ENCODE measurements at places on chromosomes 12 and 14. TPM values are rescaled to one million over a fixed set of nuclear protein-coding genes. Genes with fewer than 3 reads are reported as not detected.

Gene TSPAN31
- total RNA-seq = 19.4 TPM

Gene PPP1R13B
- 11.7 TPM for total RNA-seq

Gene NEUROD4
- total RNA-seq = not detected

Gene PTGER2
- 117 TPM for total RNA-seq

Gene IRAK3
- total RNA-seq = 0.52 TPM

- no peak for DNase-seq
- H3K4me1 ChIP-seq = peaks cover 49% of the 10 kb centered on the region
- H3K27me3 ChIP-seq = no peaks in the 10 kb centered on the region
- peak overlapping the region; percentile 17 for H3K4me3 ChIP-seq
- peak overlapping the region; percentile 87 for H3K27ac ChIP-seq
- peaks cover 7% of the 10 kb centered on the region for H3K36me3 ChIP-seq
Observed at GRCh38 chr12:46460682-46461210, 88.2 kb upstream of the SLC38A2 start.

DNA sequence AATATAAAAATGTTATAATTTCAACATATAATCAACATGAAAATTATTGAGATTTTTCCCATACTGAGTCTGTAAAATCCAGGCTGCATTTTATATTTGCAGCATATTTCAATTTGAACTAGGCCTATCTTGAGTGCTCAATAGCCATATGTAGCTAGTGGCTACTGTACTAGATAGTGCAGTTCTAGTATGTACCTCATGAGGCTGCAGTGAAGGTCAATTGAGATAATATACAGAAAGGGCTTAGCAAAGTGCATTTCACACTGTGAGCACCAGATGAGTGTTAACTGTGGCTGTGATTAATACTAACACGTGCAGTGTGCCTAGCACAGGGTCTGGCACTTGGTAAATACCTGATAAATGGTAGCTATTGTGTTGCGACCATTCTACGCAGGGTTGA, 5.4 kb upstream of the SLC22A17 start:
- DNase-seq = no peak
- H3K27me3 ChIP-seq = peaks cover 36% of the 10 kb centered on the region
- peaks cover 2% of the 10 kb centered on the region for H3K4me1 ChIP-seq
- H3K4me3 ChIP-seq = no peak overlapping the region
- H3K36me3 ChIP-seq = no peaks in the 10 kb centered on the region
- H3K27ac ChIP-seq = no peak overlapping the region

DNA sequence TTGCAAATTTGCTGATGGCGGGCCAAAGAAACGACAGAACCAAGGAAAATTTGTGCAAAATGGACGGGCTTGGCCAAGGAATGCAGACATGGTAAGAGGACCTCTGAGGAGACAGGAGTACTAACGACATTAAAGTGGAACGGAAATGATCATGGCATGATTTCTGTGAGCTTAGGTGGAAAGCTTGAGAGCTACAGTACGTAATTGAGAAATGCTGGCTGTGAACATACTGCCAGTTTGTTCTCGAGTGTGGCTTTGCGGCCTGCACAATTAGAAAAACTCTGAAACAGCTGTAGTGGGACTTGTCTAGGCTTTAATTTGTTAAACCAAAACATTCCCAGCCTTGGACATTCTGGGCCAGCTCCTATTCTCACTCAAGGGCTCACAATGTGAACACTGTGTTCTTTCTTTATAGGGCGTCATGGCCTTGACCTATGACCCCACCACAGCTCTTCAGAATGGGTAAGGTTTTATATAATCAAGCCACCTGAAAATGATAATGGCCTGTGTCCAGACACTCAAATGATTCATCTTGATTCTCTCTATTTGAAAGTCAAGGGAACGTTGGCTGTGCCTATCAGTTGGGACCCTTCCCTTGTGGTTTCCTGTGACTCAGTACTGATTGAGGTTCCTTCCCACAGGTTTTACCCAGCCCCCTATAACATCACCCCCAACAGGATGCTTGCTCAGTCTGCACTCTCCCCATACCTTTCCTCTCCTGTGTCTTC, 48.5 kb downstream of the BAZ2A start:
- H3K4me3 ChIP-seq = no peak overlapping the region
- H3K27ac ChIP-seq = peak overlapping the region; percentile 84
- H3K27me3 ChIP-seq = no peaks in the 10 kb centered on the region
- H3K4me1 ChIP-seq = peaks cover 31% of the 10 kb centered on the region
- no peaks in the 10 kb centered on the region for H3K36me3 ChIP-seq
- DNase-seq = peak; percentile 81

GRCh38 chr14:31968956-31969698, 108.0 kb upstream of the ARHGAP5 start:
- peaks cover 6% of the 10 kb centered on the region for H3K27me3 ChIP-seq
- no peaks in the 10 kb centered on the region for H3K36me3 ChIP-seq
- no peak overlapping the region for H3K4me3 ChIP-seq
- peaks cover 3% of the 10 kb centered on the region for H3K4me1 ChIP-seq
- H3K27ac ChIP-seq = no peak overlapping the region
- no peak for DNase-seq

DNA sequence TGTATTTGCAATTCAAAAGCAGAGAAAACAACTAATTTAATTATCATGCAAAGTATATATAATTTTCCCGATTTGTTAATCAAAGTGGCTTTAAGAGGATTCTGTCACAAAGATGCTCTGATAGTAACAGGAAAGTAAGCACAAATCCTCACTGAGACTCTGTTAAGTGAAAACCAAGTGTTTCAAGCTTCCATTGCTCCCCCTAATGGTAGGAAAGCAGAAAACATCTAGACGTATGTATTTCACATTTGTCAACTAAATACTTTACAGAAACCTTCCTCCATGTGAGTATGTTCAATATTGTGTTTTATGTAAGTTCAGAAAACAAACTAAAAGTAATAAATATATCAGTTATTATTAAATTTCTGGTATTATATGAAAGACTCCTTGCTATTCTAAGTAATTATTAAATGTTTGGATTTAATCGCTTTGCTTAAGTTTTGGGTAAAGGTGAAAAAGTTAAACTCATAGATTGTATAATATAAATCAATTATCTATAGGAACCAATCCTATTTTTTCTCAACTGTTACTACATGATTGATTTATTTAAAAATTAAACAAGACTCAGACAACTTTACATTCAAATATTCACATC, 1.5 kb upstream of the NTS start:
- DNase-seq = no peak
- no peaks in the 10 kb centered on the region for H3K36me3 ChIP-seq
- no peaks in the 10 kb centered on the region for H3K4me1 ChIP-seq
- H3K27me3 ChIP-seq = no peaks in the 10 kb centered on the region
- H3K27ac ChIP-seq = no peak overlapping the region
- H3K4me3 ChIP-seq = no peak overlapping the region

- no peaks in the 10 kb centered on the region for H3K27me3 ChIP-seq
- no peak overlapping the region for H3K27ac ChIP-seq
- H3K4me1 ChIP-seq = no peaks in the 10 kb centered on the region
Observed at GRCh38 chr14:29648045-29648444, 279.6 kb downstream of the PRKD1 start.

DNA sequence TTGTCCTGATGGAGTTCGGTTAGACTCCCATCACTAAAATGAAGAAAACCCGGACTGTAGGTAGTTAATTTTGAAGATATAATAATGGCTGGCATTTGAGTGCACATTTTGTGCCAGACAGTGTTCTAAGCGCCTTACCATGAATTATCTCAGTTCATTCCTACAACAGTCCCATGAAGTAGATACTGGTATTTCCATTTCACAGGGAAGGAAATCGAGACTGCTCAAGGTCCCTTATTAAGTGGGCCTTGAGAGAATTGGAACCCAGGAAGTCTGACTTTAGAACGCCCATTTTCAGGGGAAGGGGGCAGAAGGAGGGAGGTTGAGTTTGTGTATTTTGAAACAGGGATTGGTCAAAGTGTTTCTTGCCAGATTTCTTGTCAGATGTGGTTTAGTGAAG, 855 bp downstream of the MNAT1 start:
- H3K4me3 ChIP-seq = peak overlapping the region; percentile 100
- H3K27ac ChIP-seq = peak overlapping the region; percentile 87
- no peak for DNase-seq
- peaks cover 28% of the 10 kb centered on the region for H3K27me3 ChIP-seq
- H3K36me3 ChIP-seq = peaks cover 4% of the 10 kb centered on the region

DNA sequence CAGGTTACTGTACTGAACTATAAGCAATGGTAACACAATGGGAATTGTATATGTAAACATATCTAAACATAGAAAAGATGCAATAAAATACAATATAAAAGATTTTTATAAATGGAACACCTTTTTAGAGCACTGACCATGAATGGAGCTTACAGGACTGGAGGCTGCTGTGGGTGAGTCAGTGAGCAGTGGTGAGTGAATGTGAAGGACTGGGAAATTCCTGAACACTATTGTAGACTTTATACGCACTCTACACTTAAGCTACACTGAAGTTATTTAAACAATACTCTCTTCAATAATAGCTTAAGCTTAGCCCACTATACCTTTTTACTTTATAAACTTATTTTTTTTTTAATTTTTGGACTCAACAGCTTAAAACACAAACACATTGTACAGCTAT, 313.5 kb downstream of the KCNC2 start:
- H3K4me3 ChIP-seq = no peak overlapping the region
- H3K27ac ChIP-seq = no peak overlapping the region
- peaks cover 3% of the 10 kb centered on the region for H3K36me3 ChIP-seq
- no peak for DNase-seq

- no peaks in the 10 kb centered on the region for H3K36me3 ChIP-seq
- no peaks in the 10 kb centered on the region for H3K4me1 ChIP-seq
- no peak overlapping the region for H3K27ac ChIP-seq
- peaks cover 14% of the 10 kb centered on the region for H3K27me3 ChIP-seq
- no peak overlapping the region for H3K4me3 ChIP-seq
- no peak for DNase-seq
Observed at GRCh38 chr12:110107369-110108281, 16.5 kb upstream of the IFT81 start.

GRCh38 chr12:3107954-3108353, 30.8 kb downstream of the TSPAN9 start:
- H3K27ac ChIP-seq = no peak overlapping the region
- peaks cover 8% of the 10 kb centered on the region for H3K27me3 ChIP-seq
- DNase-seq = no peak
- no peak overlapping the region for H3K4me3 ChIP-seq
- H3K36me3 ChIP-seq = no peaks in the 10 kb centered on the region

- DNase-seq = no peak
- H3K36me3 ChIP-seq = peaks cover 2% of the 10 kb centered on the region
- peaks cover 37% of the 10 kb centered on the region for H3K27me3 ChIP-seq
- H3K27ac ChIP-seq = no peak overlapping the region
Observed at GRCh38 chr14:101460521-101460920, 100.8 kb upstream of the DIO3 start.

- H3K36me3 ChIP-seq = no peaks in the 10 kb centered on the region
- H3K4me1 ChIP-seq = no peaks in the 10 kb centered on the region
- DNase-seq = no peak
- H3K27ac ChIP-seq = no peak overlapping the region
- peaks cover 14% of the 10 kb centered on the region for H3K27me3 ChIP-seq
Observed at GRCh38 chr14:34364201-34364600, 97.8 kb downstream of the SPTSSA start.

DNA sequence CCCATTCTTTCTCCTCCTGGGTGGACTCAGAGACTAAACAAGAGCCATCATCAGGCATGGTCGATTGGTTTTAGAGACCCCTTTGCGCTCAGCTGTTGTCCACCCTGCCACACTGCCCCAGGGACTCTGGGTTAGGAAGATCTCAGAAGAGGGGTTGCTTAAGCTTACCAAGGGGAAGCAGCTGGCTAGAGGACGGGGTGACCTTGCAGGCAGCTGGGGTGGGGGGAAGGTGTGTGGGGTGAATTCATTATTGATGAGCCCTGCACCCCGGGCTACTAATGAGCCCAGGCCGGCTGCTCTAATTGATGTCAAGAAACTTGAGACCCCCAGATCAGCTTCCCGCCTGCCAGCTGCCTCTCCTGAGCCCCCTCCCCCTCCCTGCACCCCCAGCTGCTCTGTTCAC, 8.7 kb upstream of the ZNF385A start:
- no peak overlapping the region for H3K27ac ChIP-seq
- H3K4me3 ChIP-seq = no peak overlapping the region
- H3K27me3 ChIP-seq = no peaks in the 10 kb centered on the region
- H3K36me3 ChIP-seq = peaks cover 15% of the 10 kb centered on the region
